ENCODE measurements at places on chromosomes 3 and 15.

DNA sequence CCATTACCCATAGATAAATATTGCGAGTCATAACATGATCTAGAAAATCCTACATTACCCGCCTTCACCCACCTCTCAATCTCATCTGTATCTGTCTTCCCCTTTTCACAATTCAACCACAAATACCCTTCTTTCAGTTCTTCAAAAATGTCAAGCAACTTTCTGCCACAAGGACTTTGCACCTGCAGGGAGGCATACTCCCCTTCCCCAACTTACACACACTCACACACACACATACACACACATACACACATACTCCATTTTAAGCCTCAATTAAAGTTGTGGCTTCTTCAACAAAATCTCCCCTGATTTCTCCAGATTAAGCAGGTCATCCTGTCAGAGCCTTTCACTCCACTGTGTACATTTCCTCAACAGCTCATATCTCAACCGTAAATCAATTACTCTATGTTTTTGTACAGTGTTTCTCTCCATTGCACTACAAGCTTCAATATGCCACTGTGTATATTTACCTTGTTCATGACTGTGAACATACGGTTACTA lies 33.1 kb upstream of the CCDC50 start:
- no peak for DNase-seq

DNA sequence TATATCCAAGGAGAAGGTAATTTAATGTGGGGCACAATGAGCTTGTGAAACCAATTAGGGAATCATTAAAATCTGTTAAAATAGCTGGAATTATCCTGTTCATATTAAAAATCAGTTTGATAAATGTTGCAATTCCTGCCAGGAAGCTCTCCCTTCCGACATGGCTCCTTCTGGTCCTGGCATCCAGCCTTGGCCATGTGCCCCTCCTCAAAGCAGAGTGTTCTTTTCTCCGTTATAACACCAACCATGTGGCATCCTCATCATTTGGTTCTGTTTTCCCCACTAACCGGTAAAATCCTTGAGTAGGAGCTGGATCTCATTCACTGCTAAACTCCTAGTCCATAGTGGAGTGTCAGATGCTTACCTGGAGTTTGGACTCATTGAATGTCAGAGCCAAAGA lies 127.2 kb downstream of the ARNT2 start:
- DNase-seq = no peak

- DNase-seq = peak; percentile 55
Measured at GRCh38 chr15:87224404-87224803, 1032.1 kb downstream of the NTRK3 start.

- no peak for DNase-seq
Measured at GRCh38 chr3:119481079-119481478, 12.3 kb downstream of the POGLUT1 start.

GRCh38 chr3:196220587-196220986 lies 4.3 kb downstream of the SLC51A start:
- DNase-seq = no peak

GRCh38 chr3:47586746-47587145 lies 8.1 kb upstream of the CSPG5 start:
- DNase-seq = peak; percentile 32

DNA sequence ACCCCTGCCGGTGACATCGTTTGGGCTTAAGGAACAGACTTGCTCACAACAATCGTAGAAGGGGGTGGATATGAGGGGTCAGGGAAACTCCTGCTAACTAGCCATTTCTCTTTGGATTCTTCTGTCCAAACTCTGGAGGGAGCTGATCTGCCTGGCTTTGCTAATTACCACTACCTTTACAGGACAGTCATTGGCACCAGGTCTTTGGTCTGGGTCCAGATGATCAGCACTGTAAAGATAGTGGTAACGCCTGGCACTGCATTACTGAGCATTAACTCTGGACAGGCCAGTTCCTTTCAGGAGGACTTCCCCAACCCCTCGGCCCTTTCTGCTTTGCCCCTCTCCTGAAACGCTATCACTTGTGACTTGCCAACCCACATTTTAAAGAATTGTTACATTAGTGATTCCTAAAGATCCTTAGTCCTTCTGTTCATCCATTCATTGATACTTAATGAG lies 788 bp downstream of the UQCC5 start:
- no peak for DNase-seq

DNA sequence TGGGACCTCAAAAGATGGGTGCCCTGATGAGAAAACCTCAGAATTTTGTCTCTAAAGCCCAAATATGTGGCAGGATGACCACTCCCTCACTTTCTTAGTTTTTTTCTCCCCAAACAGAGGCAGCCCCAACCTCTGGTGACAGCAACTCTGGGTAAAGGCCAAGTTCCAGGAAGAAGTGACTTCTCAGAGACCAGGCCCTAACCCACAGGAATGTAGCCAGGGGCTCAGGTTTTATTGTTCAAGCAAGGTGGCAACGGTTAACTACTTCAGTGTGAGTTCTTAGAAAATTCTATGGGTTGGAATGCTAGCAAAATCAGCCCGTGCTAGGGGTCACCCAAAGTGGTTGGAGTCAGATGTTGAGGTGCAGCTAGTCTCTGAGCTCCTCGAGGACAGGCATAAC lies 5.1 kb upstream of the DNAJA4 start:
- no peak for DNase-seq

DNA sequence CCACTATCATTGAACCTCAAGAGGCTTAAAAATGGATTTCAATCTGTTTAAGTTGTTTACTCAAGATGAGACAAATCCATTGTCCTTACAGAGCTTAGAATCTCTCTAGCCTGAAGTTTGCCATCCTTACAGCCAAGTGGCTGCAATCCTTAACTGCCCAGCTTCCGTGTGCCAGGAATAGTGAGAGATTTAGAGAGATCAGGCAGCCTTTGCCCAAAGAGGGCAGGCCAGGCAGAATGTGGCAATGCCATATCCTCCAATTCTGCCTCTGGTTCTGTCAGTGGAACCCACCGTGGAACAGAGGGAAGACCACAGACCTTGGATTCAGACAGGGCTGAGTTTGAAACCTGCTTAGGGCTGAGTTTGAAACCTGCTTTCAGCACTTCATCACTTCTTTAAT lies 374.3 kb downstream of the VPS13C start:
- no peak for DNase-seq

GRCh38 chr15:65841121-65841930 lies 28.0 kb upstream of the RAB11A start:
- DNase-seq = peak; percentile 69

DNA sequence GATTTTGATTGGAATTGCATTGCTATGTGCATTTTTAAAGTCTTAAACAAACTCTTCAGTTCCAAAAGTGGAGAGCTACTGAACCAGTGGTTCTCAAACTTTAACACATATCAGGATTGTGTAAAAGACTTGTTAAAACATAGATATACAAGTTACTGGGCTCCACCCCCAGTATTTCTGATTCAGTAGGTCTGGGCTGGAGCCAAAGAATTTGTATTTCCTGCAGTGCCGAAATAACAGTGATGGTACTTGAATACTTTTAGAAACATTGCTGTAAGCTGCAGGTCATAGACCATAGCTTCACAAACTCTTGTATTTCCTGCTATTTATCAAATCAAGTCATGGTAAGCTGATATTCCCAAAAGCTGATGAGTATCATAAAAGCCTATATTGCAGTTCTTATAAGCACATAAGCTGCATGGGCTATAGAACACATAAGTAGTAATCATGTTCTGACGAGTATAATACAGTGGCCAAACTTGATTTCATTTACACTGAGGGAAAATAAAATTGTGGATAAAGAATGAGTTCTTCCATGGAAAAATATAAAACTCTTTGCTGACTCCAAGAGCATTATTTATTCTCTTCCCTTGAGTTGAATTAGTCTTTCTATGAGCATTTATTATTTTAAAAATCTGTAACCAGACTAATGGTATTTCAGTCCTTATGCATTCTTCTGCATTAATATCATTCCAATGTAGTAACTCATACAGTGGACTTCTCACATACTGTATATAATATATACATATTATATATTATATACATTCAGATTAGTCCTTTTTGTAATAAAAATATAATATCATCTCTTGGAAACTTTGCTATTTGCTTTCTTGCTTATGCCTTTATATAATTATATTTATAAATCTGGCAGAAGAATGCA lies 550.5 kb upstream of the AGTR1 start:
- DNase-seq = peak; percentile 57

GRCh38 chr15:58793862-58794261 lies 22.8 kb downstream of the MINDY2 start:
- DNase-seq = no peak

DNA sequence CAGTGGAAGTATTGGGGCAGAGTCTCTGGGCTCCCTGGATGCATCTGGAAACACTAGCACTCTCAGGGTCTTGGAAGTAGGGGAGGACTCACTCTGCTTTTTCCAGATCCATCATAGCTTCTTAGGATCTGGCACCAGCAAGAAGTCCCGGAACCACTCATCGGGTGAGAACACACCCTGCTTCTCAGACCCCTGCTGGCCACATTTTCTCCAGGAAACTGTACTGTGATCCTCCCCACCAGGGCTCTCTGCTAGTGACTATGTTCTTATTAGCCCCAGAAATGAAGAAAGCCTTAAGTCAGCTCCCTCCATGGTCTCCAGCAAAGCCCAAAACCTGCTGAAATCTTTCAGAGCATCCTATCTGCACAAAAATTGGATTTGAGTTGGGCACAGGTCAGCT lies 197.3 kb upstream of the GADL1 start:
- no peak for DNase-seq

All from AG10803 (cell line).